Stimulated activated CD4-positive, alpha-beta T cell treated with anti-CD3 and anti-CD28 coated beads, Interleukin-15, amount 100 ng/mL, for 24 hours (primary cell): ENCODE measurements at places on chromosomes 6 and 20.
A peak's percentile ranks its signal among the peaks of the same experiment; 100 is the strongest.

GRCh38 chr6:155064303-155064702 is 69.2 kb downstream of the TIAM2 start:
- no peak for DNase-seq

DNA sequence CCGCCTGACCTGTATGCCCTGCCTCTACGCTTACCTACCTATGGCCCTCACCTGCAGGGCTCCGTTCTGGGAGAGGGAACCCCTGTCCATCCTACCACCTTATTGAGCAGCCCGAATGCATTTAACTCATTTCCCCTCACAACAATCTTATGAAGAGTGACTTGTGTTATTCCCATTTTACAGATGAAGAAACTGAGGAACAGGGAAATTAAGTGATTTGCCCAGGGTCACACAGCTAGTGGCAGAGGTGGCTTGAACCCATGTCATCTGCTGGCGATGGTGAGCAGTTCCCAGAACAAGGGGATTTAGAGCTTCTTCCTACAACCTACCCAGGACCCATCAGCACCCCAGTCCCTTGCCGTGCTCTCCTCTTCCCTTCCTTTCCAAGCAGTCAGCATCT is 42.3 kb upstream of the LRFN2 start:
- no peak for DNase-seq

- no peak for DNase-seq
These were observed 33.2 kb downstream of the BANF2 start for GRCh38 chr20:17732907-17733521.

- peak; percentile 49 for DNase-seq
These were observed 587 bp downstream of the PDSS2 start for GRCh38 chr6:107458672-107459282.

DNA sequence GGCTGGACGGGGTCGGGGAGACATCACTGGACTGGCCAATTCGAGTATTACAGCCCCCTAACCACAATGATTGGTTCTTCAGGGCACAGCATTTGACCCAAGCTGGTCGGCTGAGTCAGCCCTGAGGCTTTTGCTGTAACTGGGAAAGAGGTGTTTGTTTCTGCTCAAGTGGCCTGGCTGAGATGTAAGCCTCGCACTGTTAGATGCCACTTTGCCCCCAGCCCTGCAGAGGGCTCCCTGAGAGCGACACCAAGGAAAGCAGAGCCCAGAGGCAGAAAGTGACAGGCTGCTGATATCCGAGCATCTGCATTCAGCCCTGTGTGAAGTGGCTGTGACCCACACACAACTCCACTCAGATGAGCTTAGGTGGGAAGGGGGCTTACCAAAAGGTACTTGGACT is 19.4 kb downstream of the ERGIC3 start:
- peak; percentile 15 for DNase-seq

DNA sequence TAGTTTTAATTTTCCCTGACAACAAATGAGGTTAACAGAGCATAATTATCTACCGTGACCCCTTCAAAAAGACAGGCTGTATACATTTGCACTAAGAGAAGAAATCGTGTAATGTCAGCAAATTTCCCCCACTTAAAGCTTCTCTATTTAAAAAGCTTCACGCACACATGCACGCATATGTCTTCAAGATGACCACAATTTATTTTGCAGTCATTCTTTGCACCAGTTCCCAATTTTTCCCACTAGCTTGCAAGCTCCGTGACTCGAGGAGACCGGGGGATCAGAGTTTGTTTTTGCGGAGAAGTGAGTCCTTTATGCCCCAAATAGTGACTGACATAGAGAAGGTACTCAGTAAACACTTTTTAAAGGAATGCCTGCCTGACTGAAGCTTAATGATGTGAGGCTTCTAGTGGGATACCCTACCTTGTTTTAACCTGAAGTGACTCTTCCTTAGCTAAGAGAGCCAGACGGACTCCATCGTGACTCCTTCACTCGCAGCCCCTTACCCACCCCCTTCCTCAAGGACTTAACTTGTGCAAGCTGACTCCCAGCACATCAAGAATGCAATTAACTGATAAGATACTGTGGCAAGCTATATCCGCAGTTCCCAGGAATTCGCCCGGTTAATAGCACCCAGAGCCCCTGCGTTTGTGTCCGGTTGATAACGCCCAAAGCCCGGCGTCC is 9.3 kb upstream of the NQO2 start:
- peak; percentile 26 for DNase-seq

GRCh38 chr20:34299556-34300255 is 3.4 kb downstream of the AHCY start:
- DNase-seq = no peak

DNA sequence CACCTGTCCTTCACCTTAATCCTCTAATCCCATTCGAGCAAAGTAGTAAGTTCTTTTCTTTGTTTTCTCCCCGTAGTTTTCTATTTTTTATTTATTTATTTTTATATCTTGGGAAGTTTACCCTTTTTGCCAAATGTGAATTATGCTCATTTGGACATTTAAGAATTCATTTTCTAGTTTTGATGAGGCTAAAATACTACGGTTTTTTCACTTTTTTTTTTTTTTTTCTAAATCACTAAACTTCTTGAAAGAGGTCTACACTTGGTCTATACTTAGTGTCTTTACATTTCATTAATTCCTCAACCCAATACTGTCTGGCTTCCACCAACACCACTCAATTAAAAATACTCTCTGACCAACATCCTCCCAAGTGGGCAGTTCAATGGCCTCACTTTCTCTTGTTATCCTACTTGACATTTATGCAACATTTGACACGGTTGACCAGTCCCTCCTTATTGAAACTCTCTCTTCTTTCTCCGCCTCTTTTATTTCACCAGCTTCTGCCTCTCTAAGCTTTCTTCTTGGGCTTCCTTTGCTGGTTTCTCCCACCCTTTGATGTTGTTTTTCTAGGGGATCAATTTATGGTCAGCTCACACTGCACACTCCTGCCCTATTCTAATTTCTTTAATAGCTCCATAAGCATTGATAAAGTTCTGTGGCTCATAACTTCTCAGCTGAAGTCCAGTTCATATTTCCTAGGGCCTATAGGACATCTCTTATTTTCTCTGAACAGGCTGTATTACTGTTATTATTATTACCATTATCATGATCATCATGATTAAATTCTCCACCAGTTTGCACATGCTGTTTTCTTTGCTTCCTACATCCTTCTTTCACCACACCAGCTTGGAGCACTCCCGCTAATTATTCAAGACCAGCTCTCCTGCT is 72.6 kb upstream of the CITED2 start:
- no peak for DNase-seq

DNA sequence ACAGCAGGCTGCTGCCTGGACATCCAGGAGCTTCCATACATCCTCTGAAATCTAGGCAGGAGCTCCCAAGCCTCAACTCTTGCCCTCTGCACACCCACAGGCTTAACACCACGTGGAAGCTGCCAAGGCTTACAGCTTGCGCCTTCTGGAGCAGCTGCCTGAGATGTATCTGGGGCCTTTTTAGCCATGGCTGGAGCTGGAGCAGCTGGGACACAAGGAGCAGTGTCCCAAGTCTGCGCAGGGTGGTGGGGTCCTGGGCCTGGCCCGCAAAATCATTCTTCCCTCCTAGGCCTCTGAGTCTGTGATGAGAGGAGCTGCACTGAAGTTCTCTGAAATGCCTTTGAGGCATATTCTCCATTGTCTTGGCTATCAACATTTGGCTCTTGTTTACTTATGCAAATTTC is 255.0 kb downstream of the DLL1 start:
- no peak for DNase-seq

- DNase-seq = no peak
These were observed 154.5 kb downstream of the MYLK4 start for GRCh38 chr6:2596222-2596621.

DNA sequence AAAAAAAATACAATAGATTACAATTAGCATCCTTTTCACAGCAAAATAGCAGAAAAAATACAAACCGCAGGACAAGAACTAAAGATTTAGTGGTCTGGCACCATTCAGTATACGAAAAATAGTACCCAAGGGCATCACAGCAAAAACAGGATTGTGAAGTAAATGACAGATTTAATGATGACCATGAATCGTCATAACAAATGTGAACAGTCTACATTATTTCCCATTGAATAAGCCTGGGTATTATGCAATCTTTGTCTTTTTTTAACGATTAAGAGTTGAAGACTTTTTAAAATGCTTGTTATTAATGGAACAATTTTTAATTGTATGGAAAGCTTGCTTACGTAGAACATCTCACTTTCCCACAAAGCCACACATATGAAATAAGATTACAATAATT is 432.8 kb downstream of the PKHD1 start:
- DNase-seq = no peak

DNA sequence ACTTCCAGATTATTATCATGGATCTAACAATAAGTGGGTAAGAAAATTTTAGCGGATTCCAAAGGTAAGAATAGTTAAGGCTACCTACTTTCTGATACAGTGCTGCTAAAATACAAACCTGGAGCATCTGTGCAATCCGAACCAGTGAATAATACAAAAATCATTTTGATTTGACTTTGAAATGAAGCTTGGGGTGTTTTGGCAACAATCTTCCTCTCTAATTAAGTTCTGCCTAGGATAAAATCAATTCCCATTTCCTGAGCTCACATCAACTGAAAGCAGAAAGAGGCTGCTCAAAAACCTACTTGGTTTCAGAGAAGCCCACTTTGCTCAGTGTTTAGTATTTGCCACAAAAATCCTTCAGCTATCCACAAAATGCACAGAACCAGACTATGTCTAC is 18.7 kb upstream of the SH3BGRL2 start:
- no peak for DNase-seq

GRCh38 chr6:36028088-36028876 is 674 bp downstream of the MAPK14 start:
- DNase-seq = peak; percentile 52

DNA sequence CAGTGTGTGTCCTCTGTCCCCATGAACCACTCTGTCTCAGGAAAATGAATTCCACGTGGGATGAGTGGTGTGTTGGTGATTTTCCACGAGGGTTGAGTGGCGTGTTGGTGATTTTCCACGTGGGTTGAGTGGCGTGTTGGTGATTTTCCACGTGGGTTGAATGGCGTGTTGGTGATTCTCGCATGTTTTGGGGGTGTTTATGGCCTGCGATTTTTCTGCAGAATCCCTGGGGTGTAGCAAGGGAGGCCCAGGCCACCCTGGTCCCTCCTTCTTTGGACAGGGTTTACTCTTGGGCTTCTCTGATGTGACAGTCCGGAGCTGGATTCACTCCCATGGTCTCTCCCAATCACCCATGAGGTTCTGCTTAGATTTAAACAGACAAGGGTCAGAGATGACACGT is 90.6 kb upstream of the FRMD1 start:
- no peak for DNase-seq

- no peak for DNase-seq
These were observed 374.9 kb upstream of the IRAK1BP1 start for GRCh38 chr6:78492351-78493017.

DNA sequence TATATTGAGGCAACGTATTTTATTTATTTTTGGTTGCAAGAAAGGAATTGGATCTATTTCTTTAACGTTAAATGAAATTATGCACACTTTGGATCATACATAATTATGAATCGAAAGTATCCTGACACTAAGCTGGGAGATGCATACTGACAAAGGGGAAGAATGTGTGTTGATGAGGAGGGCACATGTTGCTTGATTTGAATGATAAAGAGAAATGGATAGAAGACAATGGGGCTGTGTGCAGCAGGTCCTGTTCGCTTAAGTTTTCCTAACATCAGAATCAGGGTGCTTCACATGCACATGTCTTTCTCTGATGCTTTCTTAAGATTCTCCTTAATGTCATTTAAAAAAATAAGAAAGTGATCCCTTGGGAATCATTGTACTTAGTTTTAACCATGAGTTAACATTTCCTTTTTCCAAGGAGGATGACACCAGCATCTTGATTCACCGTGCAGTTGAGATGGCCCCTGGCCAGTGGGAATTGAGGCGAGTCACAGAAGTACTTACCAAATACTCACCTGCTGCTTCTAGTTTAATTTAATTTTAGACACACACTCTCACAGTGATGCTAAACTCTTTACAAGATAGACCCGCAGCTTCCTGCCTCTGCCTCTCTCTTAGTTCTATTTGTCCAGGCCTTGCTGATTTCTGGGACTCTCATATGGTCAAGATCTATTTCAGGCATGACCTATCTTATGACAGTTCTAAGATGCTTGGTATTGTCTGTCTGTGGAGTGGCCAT is 116.5 kb downstream of the CLIC5 start:
- no peak for DNase-seq

DNA sequence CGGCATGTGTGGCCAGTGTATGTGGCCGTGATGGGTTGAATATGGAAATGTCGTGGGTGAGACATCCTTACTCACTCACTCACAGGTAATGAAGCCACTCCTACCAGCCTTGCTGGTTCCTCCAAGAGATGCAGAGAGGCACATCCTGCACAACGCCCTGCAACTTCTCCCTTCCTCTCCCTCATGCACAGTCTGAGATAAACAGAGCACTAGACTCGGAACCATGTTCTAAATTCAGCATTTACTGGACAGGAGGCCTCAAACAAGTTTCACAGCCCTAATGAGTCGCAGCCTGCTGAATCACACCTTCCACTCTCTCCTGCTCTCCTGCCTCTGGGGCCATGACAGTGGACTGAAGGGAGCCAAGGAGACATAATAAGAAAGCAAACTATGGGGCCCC is 91.2 kb downstream of the ISM1 start:
- DNase-seq = peak; percentile 22

DNA sequence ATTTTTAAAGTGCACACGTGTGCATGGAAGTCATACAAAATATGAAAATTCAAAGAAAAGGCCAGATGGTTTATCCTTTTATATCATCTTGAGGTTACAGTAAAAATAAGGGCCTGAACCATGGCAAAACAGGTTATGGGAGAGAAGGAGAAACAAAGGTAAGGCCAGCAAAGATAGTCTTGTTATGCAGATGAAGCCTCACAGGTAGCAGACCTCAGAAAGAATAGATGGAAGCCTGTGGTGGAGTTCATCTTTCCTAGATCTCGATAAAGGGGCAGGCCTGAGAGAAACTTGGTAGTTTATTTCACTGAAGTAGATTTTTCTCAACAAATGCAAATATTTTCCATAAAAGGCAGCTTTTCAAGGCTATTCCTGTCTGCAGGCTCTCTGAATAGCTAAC is 693.8 kb downstream of the KHDRBS2 start:
- DNase-seq = no peak
